Omental fat pad (tissue), 4 donors: ENCODE measurements at places on chromosomes 4 and X. TPM values are rescaled to one million over a fixed set of nuclear protein-coding genes. Genes with fewer than 3 reads are reported as not detected.

Gene ATP1B4
- not detected for total RNA-seq

Gene ADH1B
- total RNA-seq: 8,339 TPM

Gene ASB12
- total RNA-seq: not detected

Gene SLC6A8
- total RNA-seq: 13.5 TPM

Gene ADAM29
- not detected for total RNA-seq

Gene LCORL
- total RNA-seq: 23.6 TPM

Gene RBM46
- total RNA-seq: not detected

Gene ZNF732
- total RNA-seq: not detected

Gene RXFP1
- total RNA-seq: not detected

Gene AFM
- total RNA-seq: not detected

Gene TLR7
- 0.32 TPM for total RNA-seq

Gene MAGEE2
- total RNA-seq: not detected

Gene SYN1
- 1.3 TPM for total RNA-seq

Gene CYTL1
- not detected for total RNA-seq

Gene SFRP2
- total RNA-seq: 29.9 TPM

Gene SLITRK2
- 0.31 TPM for total RNA-seq

Gene FGD1
- total RNA-seq: 2.4 TPM

Gene NAP1L5
- total RNA-seq: 9.1 TPM
